Uterus (tissue), 4 donors: ENCODE measurements at places on chromosomes 12 and 14. TPM values are rescaled to one million over a fixed set of nuclear protein-coding genes. Genes with fewer than 3 reads are reported as not detected.

Gene SLC39A5
- total RNA-seq, result 0.52 TPM

GRCh38 chr12:17416748-17417147 is 673.2 kb downstream of the RERGL start:
- no peak overlapping the region for H3K27ac ChIP-seq
- no peak for DNase-seq
- no peaks in the 10 kb centered on the region for H3K27me3 ChIP-seq
- H3K4me3 ChIP-seq, result no peak overlapping the region

Gene NINJ2
- total RNA-seq, result not detected

DNA sequence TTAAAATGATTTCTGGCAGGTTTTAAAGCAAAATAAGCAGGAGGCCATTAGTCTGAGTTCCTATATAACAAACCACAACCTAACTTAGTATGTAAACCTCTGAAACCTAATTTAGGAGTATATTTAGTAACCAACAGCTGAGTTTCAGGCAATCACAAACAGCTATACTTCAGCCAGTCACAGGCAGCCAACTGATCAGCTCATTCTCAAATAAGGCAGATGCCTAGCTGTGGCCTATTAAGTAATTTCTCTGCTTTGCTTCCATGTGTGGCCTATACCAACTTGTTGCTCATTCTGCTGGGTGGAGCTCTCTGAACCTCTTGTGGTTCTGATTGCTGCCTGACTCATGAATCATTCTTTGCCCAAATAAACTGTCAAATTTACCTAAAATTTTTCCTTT is 408.9 kb upstream of the FBXO33 start:
- no peak overlapping the region for H3K27ac ChIP-seq
- H3K4me1 ChIP-seq, result no peaks in the 10 kb centered on the region
- no peaks in the 10 kb centered on the region for H3K36me3 ChIP-seq
- H3K27me3 ChIP-seq, result no peaks in the 10 kb centered on the region
- no peak for DNase-seq
- H3K4me3 ChIP-seq, result no peak overlapping the region

- DNase-seq, result no peak
- H3K27me3 ChIP-seq, result no peaks in the 10 kb centered on the region
- no peaks in the 10 kb centered on the region for H3K36me3 ChIP-seq
- H3K4me1 ChIP-seq, result no peaks in the 10 kb centered on the region
- no peak overlapping the region for H3K4me3 ChIP-seq
Measured at GRCh38 chr12:51020448-51021182, 5.6 kb downstream of the SLC11A2 start.

DNA sequence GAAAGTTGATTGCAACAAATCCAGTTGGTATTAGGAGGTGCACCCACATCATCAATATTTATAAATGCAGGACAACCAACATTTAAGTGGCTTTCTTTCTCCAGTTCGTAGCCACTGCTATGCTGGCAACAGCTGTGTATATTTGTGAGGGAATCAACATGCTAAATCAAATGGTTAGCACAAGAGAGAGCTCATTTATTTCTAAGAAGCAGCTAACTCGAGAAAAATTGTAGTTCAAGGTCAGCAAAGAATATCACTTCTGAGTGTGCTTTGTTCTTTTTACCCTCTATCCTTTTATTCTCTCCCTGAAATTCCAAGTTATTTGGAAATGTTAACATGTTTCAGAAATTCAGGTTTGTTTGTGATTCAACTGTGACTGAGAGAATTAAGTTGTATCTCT is 137.3 kb downstream of the NAV3 start:
- no peak for DNase-seq
- H3K27ac ChIP-seq, result no peak overlapping the region
- H3K4me3 ChIP-seq, result no peak overlapping the region
- no peaks in the 10 kb centered on the region for H3K27me3 ChIP-seq
- H3K36me3 ChIP-seq, result no peaks in the 10 kb centered on the region

- no peaks in the 10 kb centered on the region for H3K36me3 ChIP-seq
- H3K4me3 ChIP-seq, result no peak overlapping the region
- no peak overlapping the region for H3K27ac ChIP-seq
- H3K4me1 ChIP-seq, result no peaks in the 10 kb centered on the region
Measured at GRCh38 chr14:68886109-68886434, 93.0 kb downstream of the ACTN1 start.

GRCh38 chr12:64806593-64807460 is 17.6 kb upstream of the TBC1D30 start:
- no peaks in the 10 kb centered on the region for H3K36me3 ChIP-seq
- DNase-seq, result no peak
- no peaks in the 10 kb centered on the region for H3K27me3 ChIP-seq
- H3K4me3 ChIP-seq, result no peak overlapping the region
- H3K27ac ChIP-seq, result no peak overlapping the region
- H3K4me1 ChIP-seq, result no peaks in the 10 kb centered on the region

GRCh38 chr12:51907083-51907855 is at the start of gene ACVRL1:
Gene ACVRL1 (plus strand): TSS chr12:51907504. CDS start chr12:51912475, 4,971 bp downstream.
- H3K4me3 ChIP-seq, result peak within 1 kb of the TSS; percentile 22
- H3K27ac ChIP-seq, result peak within 1 kb of the TSS; percentile 96
- no peak for DNase-seq
